ENCODE measurements at places on chromosomes 11 and 22.

GRCh38 chr22:43404673-43405385, 7.0 kb upstream of the MPPED1 start:
- H3K27ac ChIP-seq: no peak overlapping the region
- no peak overlapping the region for H3K4me3 ChIP-seq
- H3K36me3 ChIP-seq: no peaks in the 10 kb centered on the region
- H3K27me3 ChIP-seq: peaks cover 60% of the 10 kb centered on the region
- H3K4me1 ChIP-seq: no peaks in the 10 kb centered on the region

- H3K4me1 ChIP-seq: peaks cover 5% of the 10 kb centered on the region
- H3K4me3 ChIP-seq: no peak overlapping the region
- H3K27ac ChIP-seq: no peak overlapping the region
- peak; percentile 29 for DNase-seq
- peaks cover 70% of the 10 kb centered on the region for H3K27me3 ChIP-seq
These were observed 1336.4 kb downstream of the TBC1D22A start for GRCh38 chr22:48098921-48099245.

- no peak overlapping the region for H3K4me3 ChIP-seq
- H3K36me3 ChIP-seq: no peaks in the 10 kb centered on the region
- H3K4me1 ChIP-seq: peaks cover 9% of the 10 kb centered on the region
These were observed 1152.4 kb downstream of the LRRC4C start for GRCh38 chr11:40306938-40307548.

DNA sequence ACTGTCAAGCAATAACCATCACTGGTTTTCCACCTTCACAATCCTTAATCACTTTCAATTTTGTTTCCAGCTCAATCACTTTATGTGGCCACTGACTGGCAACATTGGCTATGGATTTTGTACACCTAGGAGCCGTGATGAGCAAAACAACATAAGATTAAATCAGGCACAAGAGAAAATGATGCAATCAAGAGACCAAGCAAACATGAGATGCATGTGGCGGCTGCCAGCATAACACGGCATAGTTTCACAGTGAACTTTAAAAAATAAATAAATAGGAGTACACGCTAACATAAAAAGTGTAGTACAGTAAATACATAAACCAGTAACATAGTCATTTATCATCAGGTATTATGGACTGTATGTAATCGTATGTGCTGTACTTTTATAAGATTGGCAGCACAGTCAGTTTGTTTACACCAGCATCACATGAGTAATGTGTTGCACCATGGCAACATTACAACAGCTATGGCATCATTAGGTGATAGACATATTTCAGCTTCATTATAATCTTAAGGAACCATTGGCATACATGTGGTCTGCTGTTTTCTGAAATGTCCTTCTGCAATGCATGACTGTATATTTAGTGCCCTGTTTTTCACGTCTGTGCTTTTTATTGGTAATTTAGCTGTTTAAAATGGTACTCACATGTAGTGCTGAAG, 83.3 kb upstream of the PRDM11 start:
- no peak for DNase-seq
- no peak overlapping the region for H3K4me3 ChIP-seq
- no peak overlapping the region for H3K27ac ChIP-seq
- peaks cover 6% of the 10 kb centered on the region for H3K4me1 ChIP-seq

DNA sequence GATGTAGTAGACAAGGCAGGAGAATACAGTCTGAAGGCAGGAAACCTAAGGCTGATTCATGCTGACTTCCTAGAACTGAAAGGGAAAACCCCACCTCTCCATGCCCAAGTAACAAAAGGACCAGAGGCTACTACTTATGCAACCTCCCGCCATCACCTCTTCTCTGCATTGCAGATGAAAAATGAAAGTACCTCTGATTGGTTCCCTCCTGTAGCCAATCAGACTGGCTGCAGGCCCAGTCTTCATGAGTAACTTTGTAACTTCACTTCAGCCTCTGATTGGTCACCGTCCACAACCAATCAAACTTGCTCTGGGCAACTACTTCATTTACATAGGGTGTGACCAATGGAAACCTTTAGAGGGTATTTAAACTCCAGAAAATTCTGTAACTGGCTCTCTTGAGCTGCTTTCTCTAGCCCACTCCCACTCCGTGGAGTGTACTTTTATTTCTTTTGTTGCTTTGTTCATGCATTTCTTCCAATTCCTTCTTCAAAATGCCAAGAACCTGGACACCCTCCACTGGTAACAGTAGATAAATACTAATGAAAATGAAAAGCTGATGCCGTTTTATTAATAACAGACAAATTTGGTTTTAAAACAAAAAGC, 5.2 kb upstream of the MAP6 start:
- no peak for DNase-seq
- H3K36me3 ChIP-seq: no peaks in the 10 kb centered on the region
- H3K4me1 ChIP-seq: no peaks in the 10 kb centered on the region
- H3K27me3 ChIP-seq: peaks cover 88% of the 10 kb centered on the region
- no peak overlapping the region for H3K27ac ChIP-seq
- no peak overlapping the region for H3K4me3 ChIP-seq

DNA sequence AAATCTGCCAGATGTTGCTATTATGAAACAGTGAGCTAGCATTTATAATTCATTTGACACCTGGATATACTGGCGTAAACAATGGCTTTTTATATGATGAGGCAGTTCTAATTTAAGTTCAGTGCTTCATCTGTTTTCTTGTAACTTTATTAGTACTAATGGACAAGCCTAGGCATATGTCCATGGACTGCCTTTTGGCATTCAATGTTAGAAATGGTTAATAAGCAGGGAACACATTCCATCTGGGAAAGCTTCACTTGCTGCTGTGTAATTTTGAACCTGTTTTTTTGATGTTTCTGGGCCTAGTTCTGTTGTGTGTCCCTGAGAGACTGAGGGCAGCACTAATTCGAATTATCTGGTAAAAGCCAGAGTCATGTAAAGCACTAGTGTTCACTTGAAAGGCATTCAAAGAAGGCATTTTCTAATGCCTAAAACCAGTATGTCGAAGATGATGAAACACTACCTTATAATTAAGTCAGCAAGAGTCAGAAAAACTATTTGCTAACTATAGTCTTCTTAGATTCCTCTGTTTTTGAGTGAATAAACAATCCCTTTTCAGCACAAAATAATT, 138.5 kb downstream of the SWAP70 start:
- H3K4me1 ChIP-seq: peaks cover 34% of the 10 kb centered on the region
- peaks cover 24% of the 10 kb centered on the region for H3K36me3 ChIP-seq
- no peaks in the 10 kb centered on the region for H3K27me3 ChIP-seq
- peak overlapping the region; percentile 70 for H3K27ac ChIP-seq
